ENCODE measurements at places on chromosomes 12 and 14.

GRCh38 chr14:90900476-90901083 is 84.3 kb upstream of the TTC7B start:
- DNase-seq: no peak

DNA sequence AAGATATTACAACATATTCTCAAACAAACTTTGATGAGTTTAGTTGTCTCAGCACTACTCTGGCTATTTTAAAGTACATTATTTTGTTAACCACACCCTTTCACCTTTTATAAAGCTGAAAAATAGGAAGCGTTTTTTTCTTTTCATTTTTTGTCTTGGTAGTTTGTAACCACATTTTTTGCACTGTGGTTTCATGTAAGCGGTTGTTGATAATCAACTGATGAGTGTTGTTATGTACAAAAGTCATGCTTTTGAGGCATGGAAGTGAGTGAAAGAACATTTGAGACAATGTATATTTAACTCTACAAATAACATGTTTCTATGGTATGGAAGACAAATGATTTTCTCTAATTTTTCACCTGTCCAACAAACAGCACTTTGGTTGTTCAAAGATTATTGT is 52.1 kb upstream of the ATP2B1 start:
- no peak for DNase-seq

- DNase-seq: no peak
Observed at GRCh38 chr14:69610874-69611171, 573 bp upstream of the SUSD6 start.

- DNase-seq: no peak
Observed at GRCh38 chr14:87626266-87626665, 366.7 kb downstream of the GALC start.

GRCh38 chr12:119005085-119005484 is 23.7 kb downstream of the SRRM4 start:
- DNase-seq: no peak

DNA sequence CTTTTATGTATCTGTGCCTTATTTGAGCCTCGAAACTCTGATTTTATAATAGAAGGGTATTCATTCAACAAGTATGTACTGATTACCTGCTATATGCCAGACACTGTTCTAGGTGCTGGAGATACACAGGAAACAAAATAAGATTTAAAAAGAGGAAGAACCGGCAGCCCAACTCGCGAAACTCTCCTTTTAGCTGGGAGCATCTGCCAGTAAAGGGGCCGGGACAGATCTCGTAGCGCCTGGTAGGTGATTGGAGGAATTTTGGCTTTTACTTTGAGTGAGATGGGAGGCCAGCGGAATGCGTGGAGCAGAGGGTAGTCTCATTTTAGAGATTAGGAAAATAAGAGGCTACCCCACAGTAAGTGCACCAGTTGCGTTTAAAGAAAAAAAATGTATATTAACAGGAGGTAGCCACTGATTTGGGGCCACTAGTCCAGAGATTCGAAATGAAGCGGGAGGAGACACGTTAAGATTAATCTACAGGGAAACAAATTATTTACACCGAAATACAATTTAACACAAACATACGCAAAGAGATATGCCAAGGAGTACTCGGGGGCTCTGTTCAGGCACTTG is 520 bp upstream of the MON2 start:
- no peak for DNase-seq

DNA sequence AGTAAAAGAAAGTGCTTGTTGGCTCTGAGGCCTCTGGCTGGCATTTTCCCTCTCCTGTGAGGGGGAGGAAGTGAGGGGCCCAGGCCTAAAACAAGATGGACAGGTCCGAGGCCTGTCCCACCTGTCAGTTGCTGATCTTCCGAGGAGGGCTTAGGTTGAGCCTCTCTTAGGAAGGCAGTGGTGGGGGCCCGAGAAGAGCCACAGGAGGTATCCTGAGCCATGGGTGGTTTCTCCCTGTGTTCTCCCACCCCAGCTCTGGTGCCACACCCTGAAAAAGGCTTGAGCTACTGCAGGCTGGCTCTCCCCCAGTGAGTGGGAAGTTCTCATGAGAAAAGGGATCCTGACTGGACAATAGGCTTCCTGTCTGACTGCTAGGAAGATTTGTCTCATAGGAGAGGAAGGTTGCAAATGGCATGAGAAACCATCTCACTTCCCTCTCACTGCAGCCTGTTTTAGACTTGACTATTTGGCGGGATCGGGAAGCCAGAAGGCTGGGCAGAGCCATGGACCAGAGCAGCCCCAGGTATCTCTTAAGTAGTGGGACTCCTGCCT is 72.1 kb upstream of the SRSF5 start:
- DNase-seq: no peak

GRCh38 chr12:39431797-39432196 is 11.1 kb downstream of the KIF21A start:
- no peak for DNase-seq

DNA sequence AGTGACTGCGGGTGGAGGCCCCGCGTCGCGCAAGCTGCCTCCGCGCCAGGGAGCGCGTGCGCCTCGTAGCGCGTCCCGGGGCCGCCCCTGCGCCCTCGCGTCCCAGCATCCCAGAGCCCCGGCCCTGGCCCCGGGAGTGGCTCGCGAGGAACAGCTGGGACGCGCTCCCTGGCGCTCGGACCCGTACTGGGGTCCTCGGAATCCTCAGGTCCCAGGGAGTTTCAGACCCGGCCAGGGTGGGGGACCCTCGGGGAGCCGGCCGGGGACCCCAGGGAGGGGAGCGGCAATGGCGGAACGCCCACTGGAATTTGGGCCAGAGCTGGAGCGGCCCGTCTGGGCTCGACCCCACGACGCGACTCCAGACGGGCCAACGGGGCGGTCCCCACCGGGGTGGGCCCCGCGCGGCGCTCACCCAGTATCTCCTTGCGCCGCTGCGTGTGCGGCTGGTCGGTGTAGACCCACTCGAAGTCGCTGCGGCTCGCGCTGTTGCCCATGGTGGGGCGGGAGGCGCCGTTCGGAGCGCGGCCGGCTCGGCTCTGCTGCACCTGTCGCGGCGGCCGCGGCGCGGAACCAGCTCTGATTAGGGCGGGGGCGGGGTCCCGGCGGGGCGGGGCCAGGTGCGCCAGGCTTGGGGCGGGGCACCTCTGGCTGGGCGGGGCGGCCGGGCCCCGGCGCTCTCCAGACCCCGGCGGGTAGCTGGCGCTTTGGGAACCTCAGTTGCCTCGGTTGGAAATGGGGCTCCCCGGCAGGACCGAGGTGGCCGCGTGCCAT is at the start of gene DEGS2:
Gene DEGS2, minus strand, starts transcription at position 552 of the 771 bp plus-strand sequence. Its CDS starts 58 bp downstream, at position 494.
- peak; percentile 89 for DNase-seq

DNA sequence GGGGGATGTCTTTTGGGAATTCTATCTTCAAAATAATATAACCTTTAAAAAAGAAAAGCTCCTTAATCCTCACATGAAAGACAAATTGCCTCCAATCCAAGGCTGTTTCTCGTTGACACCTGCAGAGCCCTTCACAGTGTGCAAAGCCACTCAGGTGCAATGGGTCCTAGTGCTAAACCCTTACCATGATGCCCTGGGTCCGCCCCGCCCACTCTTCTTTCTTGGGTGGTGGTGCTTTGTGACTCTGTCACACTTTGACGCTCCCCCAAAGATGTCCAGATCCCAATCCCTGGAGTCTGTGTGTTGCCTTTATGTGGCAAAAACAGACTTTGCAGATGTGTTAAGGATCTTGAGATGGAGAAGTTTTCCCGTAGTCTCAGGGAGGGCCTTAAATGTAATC is 29.7 kb downstream of the CLMN start:
- DNase-seq: no peak

DNA sequence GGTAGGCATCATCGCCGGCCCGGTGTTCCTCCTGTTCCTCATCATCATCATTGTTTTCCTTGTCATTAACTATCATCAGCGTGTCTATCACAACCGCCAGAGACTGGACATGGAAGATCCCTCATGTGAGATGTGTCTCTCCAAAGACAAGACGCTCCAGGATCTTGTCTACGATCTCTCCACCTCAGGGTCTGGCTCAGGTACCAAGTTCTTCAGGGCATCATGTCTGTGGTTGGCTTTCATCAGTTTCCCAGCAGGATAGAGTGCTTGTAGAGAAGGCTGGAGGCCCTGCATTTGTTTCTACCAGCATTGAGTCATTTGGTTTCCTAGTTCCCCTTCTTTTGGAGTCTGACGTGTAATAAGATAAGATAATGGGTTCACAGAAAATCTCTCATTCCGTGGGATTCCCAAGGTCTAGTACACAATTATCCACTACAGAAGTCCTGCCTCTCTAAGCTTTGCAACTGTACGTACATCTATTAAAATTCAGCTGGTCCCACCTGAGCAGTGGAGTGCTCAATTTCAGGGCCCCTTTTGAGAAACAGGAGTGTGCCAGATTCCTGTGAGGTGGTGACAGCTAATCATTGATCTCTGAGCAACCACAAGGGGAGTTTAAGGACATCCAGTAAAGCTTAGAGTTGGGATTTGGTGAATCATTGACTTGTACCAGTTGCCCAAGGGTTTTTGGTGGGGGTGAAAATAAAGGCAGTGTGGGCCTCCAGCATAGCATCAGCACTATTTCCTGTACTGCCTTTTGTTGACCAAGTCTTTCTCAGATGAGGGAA is 25.1 kb downstream of the ACVR1B start:
- DNase-seq: no peak

GRCh38 chr12:68871396-68871795 is 61.6 kb downstream of the CPM start:
- DNase-seq: no peak

DNA sequence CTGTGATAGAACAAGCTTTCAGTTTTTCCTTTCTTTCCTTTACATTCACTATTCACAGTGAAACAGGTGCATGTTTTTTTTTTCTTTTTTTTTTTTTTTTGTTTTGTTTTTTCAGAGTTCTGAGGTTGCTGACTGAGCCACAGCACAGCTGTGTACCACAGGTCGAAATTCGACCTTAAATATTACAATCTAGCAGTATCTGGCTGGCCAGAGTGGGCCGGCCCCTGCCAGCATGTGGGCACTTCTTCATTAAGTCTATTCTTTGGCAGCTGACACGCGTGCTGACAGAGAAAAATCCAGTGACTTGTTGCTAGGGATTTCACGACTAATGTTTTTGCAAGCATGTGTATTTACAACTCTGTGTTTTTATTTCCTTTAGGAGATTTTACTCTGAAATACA is 33.9 kb downstream of the FBXO33 start:
- DNase-seq: no peak

DNA sequence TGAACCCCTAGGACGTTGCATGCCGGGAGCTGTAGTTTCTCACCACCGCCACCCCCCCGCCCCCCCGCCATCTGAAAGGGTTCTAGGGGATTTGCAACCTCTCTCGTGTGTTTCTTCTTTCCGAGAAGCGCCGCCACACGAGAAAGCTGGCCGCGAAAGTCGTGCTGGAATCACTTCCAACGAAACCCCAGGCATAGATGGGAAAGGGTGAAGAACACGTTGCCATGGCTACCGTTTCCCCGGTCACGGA is 501 bp upstream of the HSP90B1 start:
- no peak for DNase-seq

GRCh38 chr12:7601406-7601805 is 64.3 kb downstream of the APOBEC1 start:
- no peak for DNase-seq

GRCh38 chr12:123519141-123520001 is 14.1 kb downstream of the RILPL1 start:
- DNase-seq: no peak

DNA sequence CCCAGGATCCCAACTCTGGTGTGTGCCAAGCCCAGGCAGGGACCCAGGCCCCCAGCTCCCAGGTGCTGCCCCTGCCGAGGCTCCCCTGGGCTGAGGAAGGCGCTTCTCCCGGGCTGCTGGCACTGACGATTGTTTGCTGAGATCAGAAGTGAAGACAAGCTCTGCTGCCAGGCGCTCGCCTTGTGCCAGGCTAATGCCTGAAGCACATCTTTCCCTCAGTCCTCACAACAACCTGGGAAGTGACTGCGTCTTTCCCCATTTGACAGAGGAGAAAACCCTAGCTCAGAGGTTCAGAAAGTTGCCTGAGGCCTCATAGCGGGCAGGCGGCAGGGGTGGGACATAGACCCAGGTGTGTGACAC is 36.8 kb downstream of the ANKRD9 start:
- peak; percentile 48 for DNase-seq

DNA sequence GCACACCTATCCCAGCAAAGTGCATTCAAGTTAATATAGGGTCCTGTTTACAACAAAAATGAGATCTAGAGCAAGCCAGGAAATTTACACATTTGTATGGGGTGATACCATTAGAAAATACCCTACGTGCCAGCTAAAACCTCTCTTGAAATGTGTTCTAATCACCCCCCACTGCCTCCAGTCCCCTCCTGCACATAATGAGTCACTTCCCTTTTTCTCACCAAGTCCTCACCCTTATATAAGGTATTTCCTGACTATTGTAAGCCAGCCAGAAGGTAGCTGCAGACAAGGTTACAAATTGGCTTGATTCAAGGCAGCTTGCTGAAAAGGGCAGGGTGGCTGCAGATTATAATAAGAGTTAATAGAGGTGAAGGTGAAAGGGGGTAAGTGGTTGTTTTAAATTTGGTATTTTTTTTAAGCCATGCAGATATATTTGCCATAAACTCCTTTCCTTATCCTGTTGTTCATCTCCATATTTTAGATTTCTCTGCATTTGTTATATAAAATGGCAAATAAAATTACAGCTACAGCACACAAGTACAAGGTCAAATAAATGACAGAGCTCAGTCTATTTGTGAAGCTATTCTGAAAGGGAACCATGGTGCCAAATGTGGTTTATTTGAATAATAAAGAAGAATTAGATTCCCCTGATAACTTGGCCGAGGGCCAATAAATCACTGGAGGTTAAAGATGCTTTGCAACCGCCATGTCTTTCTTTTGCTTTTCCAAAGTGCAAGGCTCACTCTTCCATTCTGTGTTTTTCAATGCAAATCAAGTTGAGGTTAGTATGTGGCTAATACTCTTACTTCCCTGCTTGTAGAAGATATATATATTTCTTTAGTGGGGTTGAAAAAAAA is 385.9 kb downstream of the EGLN3 start:
- no peak for DNase-seq

GRCh38 chr12:93154753-93155480 is 222.8 kb upstream of the NUDT4 start:
- DNase-seq: peak; percentile 59

DNA sequence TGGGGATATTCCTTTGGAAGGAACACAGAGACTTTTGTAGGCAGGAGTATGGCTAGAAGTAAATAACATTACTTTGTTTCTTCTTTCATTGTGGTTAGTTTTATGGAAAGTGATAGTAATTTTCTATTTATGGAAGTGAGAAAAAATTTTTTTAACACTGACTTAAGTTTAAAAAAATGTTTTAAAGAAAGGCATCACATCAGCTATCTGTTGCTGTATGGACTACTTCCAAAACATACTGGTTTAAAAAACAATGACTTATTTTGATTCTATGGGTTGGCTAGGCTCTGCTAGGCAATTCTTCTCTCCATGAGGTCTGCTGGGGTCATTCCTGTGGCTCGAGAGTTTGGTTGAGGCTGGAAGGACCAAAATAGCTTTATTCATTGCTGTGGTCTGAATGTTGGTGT is 31.7 kb upstream of the SLC38A2 start:
- DNase-seq: no peak

GRCh38 chr14:75794615-75795038 is 133.6 kb downstream of the TTLL5 start:
- no peak for DNase-seq

DNA sequence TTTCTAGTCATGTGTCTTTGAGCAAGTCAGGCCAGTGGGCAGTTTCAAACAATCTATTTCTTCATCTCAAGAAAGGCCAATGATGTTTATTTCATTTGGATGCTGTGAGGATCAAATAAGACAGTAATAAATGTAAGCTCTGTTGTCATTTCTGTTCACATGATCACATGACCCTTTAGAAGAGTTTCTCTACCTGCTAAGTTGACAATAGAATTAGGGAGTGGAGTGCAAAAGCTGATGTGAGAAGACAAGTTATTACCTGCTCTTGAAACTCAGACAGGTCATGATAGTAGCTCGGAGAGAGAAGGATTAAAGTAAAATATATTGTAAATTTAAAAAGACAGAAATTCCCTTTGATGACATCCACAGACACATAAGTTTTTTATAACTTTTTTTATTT is 37.3 kb upstream of the DCN start:
- no peak for DNase-seq

All from Peyer's patch (tissue), 4 donors.